Fibroblast of villous mesenchyme (primary cell): ENCODE measurements at places on chromosomes 7 and 10.

DNA sequence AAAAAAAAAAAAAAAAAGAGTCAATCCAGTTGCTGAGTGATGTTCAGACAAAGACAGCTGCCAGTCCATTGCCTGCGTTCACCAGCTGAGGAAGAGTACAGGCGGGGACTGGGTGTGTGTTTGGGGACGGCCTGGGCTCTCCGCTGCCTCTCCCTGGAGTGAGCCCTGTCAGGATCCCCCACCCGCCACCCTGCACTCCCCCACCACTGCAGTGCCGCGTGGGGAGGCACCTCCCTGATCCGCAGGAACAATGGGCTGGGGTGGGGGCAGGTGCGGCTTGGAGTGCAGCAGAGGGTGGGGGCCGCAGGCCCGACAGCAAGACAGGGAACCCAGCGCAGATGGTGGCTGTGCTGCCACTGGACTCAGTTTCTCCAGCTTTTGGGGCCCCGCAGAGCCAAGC is 1.4 kb downstream of the HSPA12A start:
- no peak for DNase-seq

- DNase-seq: no peak
These were observed 49.5 kb downstream of the PIK3AP1 start for GRCh38 chr10:96670786-96671185.

DNA sequence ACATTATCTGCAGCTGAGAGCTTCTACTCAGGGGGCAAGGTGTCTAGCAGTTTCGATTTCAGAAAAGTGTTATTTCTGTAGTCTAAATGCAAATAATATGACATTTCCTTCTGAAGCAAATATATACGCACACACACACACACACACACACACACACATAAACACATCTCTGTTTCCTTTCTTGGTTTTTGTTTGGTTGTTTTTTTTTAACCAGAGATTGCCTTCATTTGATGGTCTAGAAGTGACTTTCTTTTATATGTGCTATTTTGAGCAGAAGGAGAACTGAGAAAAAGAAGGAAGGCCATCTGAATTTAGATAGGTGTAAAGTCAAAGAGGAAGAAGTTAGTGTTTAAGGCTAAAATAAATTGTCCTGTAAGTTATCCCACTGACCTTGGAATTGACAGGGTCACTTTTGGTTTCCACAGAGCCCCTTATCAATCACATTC is 142.2 kb downstream of the TRIL start:
- no peak for DNase-seq

GRCh38 chr10:11504566-11505285 is 106.7 kb downstream of the USP6NL start:
- no peak for DNase-seq

GRCh38 chr7:148835854-148836253 is 48.2 kb downstream of the EZH2 start:
- no peak for DNase-seq

DNA sequence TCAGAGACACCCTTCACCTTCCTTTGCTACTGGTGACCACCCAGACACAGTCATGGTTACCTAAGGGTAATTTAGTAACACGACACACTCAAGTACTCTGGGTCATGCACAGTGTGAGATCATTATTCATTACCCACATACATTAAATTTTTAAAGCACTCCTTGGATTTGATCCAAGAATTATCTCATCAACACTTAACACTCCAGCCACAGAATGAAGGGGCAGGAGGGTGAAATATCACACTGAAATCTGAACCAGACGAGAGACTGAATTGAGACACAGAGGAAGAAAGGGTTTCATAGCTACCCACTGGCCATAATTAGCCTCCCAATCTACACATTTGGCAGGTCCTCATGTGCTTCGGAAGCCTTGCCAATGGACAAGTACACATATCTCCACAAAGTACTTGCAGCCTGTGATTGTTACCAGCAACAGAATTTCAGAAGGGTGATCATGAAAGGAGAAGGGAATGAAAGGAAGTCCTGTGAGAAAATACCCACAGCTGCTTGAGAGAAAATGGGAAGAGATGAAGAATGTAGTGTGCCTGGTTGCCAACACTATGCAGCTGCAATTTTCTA is 189.3 kb downstream of the POLR1F start:
- peak; percentile 46 for DNase-seq

GRCh38 chr10:28254290-28254985 is 48.4 kb downstream of the MPP7 start:
- peak; percentile 4 for DNase-seq

- DNase-seq: no peak
These were observed 37.2 kb downstream of the VOPP1 start for GRCh38 chr7:55534916-55535590.

DNA sequence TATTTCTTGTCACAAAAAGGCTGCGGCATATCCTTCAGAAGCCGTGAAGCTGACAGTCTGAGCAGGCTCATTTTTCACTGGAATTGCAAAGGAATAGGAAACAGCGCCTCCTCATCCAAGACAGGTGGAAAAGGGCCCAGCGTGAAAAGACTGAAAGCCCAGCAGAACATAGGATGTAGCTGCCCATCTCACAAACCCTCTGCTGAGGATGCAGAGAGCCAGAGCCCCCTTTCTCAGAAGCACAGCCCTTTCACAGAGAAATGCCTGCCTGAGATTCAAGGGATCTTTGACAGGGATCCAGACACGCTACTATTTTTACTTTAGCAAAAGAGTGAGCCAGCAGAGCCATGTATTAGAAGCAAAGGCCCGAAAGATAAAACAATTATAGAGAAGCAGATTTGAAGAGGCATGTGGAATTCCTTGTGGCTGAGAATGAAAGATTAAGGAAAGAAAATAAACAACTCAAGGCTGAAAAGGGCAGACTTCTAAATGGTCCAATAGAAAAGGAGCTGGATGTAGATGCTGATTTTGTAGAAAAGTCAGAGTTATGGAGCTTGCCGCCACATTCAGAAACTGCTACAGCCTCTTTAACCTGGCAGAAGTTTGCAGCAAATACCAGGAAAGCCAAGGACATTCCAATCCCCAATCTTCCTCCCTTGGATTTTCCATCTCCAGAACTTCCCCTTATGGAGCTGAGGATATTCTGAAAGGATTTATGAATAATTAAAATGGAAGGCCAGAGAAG is 36.9 kb downstream of the GDI2 start:
- DNase-seq: peak; percentile 15

DNA sequence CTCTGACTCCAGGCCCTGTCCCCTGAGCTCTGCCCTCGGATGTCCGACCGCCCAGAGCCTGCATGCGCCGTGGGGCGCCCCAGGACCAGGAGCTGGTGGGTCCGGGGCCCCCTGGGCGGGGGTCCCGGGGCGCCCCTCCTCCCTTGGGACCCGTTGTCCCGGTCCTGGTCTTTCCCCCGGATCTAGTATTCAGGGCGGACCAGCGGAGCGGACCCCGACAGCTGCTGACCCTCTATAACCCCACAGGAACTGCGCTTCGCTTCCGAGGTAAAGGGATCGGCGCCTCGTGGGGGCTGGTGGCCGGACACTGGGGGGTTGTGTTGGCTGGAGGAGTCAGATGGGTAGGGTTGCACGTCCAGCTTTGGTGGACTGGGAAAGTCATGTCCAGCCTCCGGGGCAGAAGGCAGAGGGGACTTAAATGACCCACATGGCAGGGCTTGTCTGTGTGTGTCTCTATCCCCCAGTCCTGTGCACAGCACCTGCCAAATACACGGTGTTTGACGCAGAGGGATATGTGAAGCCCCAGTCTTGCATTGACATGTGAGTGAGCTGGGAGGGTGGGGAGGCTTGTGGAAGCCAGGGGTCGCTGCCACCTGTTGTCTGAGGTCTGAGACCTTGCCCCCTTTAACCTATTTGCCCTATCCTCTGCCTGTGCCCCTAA is 520 bp downstream of the MOSPD3 start:
- DNase-seq: no peak

DNA sequence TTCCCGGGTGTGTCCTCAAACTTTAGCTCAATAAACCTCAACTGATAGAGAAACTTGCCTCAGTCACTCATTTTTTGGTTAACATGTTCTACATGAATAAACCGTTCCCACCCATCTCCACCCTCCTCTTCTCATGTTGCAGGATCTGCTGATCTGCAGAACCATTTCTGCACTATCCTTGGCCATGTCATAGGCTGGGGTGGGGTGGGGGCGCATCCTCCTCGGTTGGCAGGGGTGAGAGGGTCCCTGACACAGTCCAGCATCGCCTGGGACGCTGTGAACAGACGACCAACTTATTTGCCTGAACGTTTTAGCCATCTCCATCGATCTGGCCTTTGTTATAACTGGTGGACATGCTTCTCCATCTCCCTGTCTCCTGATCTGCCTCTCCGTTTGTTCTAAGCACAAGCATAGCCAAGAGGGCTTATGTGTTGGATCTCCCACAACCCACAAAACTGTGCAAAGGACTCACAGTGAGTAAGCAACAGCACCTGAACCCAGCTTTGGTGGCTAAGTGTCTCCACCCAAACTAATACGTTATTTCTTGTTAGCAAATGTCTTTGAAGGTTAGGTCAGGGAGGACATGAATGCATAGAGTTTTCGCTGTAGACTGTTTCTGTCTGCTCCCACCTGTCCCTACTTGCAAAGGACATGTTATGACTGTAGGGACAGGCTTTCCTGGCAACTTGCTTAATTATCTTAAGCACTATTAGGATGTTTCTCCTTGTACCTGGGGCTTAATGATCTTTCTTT is 51.7 kb downstream of the PRKCQ start:
- no peak for DNase-seq

- DNase-seq: no peak
These were observed 28.8 kb upstream of the DOCK1 start for GRCh38 chr10:126876456-126876855.

DNA sequence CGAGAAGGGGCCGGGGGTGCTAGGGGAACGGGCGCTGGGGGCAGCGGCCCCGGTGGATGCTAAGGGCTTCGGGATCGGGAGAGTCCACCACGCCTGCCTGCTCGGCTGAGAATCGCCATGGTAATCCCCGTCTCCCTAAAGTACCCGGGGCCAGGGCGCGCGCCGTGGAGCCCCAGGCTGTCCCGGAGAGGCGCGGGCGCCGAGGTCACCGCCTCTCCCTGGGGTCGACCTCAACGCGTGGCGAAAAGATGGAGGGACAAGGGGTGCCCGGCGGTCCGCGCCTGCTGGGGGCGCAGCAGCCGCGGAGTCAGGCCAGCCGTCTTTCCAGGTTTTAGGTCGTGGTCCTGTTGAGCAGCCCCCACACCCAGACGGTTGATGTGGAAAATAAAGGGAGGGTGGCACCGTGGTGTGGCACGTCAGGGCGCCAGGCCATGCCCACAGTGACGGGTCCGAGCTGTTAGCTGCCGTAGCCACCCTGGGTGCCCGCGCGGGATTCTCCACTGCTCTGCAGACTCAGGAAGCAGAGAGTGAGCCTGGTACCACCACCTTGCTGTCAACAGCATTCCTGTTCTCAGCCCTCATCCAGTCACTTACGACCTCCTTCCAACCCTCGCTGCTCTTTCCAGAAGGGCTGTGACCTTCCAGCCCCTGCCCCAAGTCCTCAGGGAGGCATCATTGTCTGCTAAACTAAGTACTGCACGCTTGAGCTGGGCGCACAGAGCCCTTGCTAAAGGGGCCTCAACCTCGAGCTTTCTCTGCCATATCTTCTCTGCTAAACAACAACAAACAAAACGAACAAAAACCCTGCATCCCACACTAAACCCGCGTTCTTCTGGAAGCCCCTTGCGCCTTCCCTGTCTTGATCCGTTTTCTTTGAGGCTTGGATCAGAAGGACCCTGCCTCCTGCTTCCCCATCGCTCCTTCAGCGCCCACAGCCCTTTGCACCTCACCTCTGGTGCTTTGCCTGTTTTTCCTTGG is 666 bp downstream of the SMKR1 start:
- DNase-seq: no peak

- no peak for DNase-seq
These were observed 376.4 kb downstream of the NRG3 start for GRCh38 chr10:82251222-82251906.

- DNase-seq: peak; percentile 43
These were observed 209.2 kb downstream of the SNX10 start for GRCh38 chr7:26500749-26501352.

DNA sequence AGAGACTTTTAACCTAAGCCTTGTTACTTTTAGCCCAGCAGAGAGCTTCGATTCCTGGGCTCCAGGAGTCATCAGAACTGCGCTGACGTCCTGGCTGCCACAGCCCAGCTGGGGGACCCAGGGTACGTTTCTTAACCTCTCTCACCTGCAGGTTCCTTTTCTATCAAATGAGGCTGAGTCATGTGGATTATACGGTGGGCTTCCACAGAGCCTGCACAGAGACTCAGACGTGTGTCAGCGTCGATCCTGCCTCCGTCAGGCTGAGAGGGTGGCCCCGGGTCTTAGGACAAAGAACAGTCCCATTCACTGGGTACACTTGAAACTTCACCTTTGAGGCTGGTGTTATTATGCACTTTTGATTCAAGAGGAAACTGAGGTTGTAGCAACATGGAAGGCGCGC is 100.7 kb upstream of the FGFR2 start:
- DNase-seq: no peak

- DNase-seq: no peak
These were observed 499.7 kb upstream of the MKI67 start for GRCh38 chr10:128625926-128626325.

DNA sequence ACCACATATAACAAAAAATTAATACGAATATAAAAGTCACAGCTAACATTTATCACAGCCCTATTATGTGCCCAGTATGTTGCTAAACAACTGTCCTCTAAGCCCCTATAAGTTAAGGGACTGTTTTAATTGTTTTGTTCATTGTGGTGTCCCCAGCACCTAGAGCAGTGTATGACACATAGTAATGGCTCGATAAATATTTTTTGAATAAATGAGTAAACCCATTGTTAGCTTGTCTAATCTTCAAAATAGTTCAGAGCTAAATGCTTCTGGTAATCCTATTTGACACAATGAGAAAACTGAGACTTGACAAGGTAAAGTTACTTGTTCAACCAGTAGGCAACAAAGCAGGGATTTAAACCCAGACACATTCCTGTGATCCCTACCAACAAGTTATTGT is 78.4 kb upstream of the NEUROD6 start:
- DNase-seq: no peak

DNA sequence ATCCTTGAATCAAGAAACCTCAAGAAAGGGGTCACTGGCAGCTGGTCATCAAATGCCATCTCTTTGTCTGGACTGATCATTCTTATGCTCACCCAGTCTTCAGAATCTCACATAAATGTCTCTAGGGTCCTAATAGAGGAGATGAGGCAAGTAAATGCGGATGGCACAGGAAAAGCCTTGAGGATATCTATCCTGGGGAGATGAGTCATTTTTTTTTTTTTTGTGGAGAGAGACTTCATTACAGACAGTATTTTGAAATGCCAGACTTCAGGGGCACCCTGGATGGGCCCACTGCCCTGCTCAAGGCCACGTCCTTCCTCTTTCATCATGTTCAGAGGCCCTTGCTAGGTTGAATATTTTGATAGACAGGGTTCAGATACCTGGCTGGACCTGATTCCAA is 19.5 kb upstream of the PLPP4 start:
- DNase-seq: no peak
